ENCODE measurements at places on chromosomes 5 and 9.

DNA sequence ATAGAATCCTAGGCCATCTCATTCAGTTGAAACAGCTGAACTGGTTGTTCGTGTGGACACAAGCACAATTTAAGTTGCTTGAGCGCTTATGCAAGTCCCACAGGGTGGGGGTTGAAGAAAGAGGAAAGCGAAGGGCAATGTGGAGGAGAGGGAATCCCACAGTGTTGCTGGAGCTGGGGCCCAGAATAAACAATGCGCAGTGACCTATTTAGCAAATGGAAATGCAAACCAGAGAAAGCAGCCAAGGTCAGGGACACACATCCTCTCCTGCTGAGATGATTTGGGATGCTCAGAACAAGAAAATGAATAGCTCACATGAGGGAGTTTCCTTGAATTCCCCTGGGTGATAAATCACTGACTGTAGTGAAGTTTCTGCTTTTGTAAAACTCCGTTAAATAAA, 838.3 kb downstream of the TLE4 start:
- no peak for DNase-seq

DNA sequence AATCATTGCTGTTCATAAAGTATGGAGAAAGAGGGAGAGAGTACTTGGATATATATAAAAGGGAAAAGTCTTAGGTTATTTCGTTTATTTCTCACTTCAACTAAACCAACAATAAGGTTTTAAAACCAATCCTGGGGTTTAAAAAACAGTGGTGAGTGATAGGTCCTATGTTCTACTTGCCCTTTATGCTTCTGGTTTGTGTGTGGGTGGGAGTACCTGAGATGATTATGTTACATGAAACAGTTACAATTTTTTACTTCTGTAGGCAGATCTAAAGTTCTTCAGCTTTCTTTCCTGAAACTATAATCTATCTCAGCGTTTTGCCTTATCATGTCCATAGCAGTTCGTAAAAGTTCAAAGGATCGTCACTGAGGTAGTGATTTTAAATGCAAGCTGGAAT, 49.2 kb downstream of the STX17 start:
- DNase-seq, result no peak

DNA sequence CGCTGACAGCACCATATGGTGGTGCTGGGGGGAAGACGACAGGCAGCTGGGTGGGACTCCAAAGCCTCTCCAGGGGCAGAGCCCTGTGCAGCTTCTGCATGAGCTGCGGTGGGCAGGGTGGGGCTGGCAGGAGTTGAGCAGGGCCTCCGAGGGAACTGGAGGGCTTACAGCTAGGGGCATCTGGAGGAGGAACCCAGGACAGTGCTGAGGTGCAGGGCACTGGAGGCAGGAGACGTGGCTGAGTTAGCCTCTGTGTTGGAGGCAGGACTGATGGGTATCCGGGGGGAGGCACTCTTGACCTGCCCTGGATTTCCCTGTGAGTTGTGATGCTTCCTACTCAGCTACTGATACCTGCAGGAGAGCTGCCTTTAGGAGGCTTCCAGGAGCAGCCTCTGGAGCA, 45.0 kb downstream of the TENT4A start:
- DNase-seq, result no peak

DNA sequence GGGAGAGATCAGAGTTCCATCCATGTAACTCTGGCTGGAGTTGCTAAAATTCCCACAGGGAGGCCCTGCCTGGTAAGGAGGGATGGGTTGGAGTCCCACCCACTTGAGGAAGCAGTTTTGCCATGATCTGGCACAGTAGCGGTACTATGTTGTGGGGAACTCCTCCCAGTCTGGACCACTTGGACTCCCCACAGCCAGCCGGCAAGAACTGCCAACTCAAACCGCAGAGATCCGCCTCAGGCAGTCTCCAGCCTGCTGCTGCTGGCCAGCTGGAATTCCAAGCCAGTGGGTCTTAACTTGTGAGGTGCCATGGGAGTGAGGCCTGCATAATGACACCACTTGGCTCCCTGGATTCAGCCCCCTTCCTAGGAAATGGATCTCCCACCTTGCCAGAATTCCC, 151.9 kb downstream of the NDUFS4 start:
- DNase-seq, result no peak

- no peak for DNase-seq
These were observed 159.9 kb downstream of the OLFM1 start for GRCh38 chr9:135247227-135247930.

- DNase-seq, result no peak
These were observed 18.5 kb upstream of the ANXA1 start for GRCh38 chr9:73133022-73133651.

DNA sequence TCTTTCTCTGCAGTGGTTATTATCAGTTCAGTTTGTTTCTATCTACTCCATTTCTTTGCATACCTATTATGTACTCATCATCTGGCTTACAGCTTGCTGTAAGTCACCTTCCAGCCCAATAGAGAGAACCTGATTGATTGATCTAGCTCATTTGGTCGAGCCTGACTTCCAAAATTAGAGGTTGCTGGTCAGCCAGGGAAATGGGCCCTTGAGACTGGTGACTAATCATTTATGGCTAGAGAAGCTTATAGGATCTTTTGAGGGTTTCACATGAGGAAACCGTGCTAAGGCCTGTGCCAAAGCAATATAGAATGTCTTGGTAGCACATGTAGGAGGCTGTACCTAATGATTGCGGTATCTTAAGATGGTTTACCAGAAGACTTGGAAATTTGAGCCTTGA, 5.8 kb downstream of the SREK1 start:
- DNase-seq, result no peak

DNA sequence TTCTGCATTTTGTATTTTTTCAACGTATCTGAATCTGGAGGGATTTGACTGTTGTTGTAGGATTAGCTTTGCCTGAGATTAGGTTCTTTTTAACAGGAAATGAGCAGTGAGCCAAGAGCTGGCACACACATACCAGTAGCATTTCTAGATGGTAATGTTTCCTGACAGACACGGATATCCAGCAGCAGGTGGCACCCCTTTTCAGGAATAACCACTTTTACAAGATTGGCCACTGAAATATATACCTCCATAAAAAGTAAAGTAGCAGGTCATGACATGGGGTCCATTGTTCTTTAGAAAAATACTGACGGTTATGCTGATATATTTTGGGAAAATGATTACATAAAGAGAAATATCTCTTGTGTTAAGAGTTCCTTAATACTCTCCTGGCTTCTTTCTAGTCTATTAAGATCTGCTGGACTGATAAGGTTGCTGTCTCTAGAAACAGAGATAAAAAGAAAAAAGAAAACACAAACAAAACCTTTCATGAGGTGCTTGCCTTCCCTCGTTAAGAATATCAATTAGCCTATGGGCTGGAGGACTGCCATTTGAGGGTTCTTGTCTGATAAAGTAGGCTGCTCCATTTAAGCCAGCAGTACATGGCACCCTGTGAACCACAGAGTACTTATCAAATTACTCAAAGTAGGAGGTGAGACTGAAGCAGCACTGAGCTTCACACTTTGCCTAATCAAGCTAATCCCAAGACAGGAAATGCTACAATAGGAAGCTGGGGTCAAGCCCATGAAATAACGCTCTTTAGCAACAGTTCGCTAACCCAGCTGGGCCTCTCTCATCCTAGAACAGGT, 101.6 kb upstream of the PCA3 start:
- no peak for DNase-seq

GRCh38 chr5:156779436-156779835, 70.7 kb upstream of the PPP1R2B start:
- no peak for DNase-seq

- DNase-seq, result no peak
These were observed 34.9 kb upstream of the STOM start for GRCh38 chr9:121404906-121405305.

GRCh38 chr9:126604059-126605055, 9.4 kb upstream of the LMX1B start:
- DNase-seq, result no peak

- DNase-seq, result no peak
These were observed 11.6 kb downstream of the UBLCP1 start for GRCh38 chr5:159274676-159275075.

DNA sequence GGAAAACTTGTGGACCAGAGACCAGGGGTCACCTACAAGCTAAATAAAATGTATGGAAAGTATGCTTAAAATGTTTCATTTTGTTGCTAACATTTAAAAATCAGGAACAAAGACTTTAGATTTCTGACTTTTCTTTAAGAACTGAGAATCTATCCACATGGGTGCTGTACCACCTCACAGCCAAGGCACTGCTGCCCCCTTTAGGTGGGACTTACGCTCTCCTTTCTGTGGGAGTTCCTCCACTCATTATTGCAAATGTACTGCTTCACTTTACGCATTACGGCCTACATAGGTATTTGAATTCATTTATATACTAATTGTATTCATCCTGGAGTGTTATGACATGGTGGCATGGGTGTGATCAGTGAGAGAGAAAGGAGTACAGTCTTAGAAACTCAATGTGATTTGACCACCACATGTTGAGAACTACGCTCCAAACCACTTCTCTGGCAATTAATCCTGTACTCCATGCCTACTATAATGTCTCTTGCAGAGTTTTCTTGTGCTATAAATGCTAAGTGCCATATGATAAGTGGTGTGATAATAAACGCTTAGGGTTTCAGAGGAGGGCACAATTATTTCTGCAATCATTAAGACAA, 24.7 kb upstream of the CETN3 start:
- DNase-seq, result peak; percentile 5

GRCh38 chr9:93301911-93302541, 118.1 kb downstream of the WNK2 start:
- DNase-seq, result no peak

GRCh38 chr5:16857635-16858034, 78.5 kb downstream of the MYO10 start:
- DNase-seq, result no peak

- no peak for DNase-seq
These were observed 6.1 kb upstream of the CFAP157 start for GRCh38 chr9:127700594-127701255.

- DNase-seq, result no peak
These were observed 85.8 kb downstream of the SEC61B start for GRCh38 chr9:99307851-99308250.

DNA sequence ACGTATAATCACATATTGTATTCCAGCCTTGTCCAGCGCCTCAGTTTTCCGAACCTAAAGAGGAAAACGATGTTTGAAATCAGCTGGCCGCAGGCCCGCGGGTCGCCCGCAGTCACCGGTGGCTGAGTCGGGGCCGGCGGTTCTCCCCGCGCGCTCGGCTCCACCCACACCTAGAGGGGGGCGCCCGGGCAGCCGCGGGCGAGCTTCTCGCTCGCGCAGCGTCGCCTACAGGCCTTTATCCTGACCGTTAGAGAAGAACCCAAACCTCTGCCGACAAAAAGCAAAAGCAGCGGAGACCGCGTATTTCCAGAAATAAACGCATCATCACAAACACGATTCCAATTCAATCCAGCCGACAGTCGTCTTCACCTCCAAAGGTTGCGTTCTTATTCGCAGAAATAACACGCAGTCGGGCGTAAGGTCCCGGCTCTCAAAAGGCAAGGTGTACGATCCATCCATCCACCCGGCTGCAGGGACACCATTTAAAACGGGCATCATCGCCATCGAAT, 725 bp upstream of the NIPBL start:
- peak; percentile 53 for DNase-seq

DNA sequence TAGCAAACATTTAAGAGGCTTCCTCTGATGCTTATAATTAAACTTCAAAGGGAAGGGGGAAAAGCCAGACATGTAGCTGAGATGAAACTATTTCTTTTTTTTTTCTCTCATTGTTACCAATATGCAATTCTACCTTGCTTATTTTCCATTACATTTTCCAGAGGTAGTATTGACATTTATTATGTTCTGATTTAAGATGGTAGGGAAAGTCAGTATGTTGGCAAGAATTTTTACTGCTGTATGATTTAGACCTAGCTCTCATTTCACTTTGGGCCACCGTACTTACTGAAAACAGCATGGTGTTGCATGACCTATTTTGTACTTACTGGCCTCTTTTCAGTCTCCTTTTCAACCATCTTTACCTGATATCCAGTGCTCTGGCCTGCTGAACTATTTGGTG, 9.6 kb upstream of the SPINK6 start:
- DNase-seq, result no peak

DNA sequence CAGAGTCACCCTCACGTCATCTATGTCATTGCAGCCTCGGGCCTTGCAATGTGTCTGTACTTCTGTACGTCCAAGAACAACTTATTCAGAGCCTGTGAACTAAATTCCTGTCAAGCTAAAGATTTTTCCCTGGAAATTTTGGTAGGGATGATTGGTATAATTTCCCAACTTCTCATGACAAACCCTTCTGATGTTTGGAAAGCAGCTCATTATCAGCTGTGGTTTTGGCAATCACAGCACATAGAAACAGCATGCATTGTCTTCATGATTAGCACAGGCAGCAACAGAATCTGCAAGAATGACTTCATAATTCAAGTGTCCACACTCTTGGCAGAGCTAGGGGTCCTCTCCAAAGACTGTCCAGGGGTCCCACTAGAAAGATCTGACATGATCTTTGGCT, 49.5 kb downstream of the APBA1 start:
- DNase-seq, result no peak

GRCh38 chr9:113481176-113481787, 17.8 kb downstream of the RGS3 start:
- DNase-seq, result no peak

GRCh38 chr5:136424835-136425584, 59.7 kb upstream of the TRPC7 start:
- DNase-seq, result peak; percentile 2

DNA sequence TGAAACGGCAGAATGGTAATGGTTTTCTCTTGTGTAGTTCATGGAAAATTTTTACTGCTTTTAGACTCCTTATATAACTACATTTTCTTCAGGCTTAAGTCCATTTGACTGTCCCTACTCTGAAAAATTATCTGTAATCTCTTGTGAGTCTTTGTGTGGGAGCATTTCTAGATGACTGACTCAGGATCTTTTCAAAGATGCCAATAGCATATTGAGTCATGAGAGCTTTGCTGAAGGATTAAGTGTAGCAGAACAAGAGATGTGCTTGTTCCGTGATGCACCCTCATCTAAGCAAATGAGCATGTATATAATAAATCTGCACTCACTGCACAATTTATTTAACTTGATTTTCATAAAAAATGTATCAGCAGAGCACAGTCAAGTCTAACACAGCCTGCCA, 298.7 kb upstream of the CDH6 start:
- no peak for DNase-seq

DNA sequence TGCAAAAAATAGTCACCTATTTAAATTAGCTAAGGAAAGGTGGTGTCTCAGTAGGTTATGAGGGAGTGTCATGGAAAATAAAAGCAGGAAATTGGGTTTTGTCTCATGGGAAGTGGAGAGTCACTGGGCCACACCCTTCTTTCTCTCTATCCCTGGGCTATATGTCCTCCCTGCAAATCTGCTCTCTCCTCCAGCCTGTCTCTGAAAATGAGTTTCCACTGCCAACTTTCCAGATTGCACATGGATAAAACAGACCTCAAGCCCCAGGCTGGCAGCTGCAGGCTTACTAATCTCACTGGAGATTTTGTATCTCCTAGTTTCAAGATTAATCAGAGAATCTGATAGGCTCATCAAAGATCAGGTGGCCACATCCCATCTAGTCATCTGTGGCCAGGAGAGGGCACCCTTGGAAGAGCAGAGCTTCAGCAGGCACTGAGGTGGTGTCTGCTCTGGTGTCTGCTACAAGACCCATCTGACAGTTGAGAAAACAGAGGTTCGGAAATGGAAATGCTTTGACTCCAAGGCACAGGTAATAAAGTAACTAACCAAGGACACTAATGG, 178.9 kb downstream of the MSX2 start:
- no peak for DNase-seq

GRCh38 chr9:9920425-9921060, 692.3 kb downstream of the PTPRD start:
- DNase-seq, result no peak
